ENCODE measurements at places on chromosomes 6 and 20.

DNA sequence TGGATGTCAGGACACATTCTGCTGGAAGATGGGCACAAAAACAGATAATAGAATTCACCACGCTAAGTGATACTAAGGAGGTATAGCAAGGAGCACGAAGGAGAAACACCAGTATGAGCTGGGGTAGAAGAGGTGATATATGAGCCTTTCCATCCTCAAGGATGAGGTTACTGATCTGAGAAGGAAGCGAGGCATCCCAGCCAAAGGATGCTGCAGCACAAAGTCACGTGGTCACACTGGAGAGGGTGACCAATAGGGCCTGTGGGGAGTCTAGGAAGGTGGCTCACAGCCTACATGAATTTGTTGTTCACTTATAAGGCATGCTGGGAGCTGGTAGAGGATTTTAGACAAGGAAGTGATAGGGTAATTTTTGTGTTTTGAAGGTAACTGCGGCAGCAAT is 1.4 kb downstream of the GINS1 start:
- DNase-seq: no peak

- peak; percentile 92 for DNase-seq
Observed at GRCh38 chr6:38522322-38522721, 117.4 kb downstream of the BTBD9 start.

DNA sequence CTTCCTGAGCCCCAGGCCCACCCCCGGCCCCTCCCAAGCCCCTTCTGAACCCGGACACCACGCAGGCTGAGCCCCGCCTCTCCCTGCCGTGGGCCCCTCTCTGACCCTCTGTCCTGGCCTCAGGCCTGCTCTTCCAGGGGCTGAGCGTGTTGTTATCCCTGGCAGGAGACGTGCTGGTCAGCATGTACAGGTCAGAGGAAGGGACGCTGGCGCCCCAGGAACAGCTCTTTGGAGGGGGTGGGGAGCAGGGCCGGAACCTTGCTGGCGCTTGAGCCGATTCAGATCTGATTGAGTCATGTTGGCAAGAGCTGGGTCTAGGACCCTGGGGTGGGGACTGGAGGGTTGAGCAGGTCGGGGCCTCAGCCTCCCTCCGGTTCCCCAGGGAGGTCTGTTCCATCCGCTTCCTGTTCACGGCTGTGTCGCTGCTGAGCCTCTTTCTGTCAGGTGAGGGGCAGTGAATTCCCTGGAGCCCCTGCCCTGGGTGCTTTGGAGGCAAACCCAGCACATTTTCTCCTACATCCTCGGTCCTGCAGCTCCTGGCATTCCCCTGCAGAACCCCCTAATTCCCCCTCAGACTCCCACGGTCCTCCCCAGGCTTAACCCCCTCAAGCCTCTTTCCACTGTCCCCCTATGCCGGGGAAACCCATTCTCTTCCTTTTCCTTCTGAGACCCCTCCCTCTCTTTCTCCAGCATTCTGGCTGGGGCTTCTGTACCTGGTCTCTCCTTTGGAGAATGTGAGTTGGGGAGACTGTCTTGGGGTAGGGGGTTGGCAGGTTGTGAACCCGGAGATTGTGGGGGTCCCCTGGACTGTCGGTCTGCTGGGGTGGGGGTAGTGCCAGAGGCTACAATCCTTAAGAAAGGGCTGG is 2.0 kb downstream of the SPAG4 start:
- DNase-seq: peak; percentile 39

- no peak for DNase-seq
Observed at GRCh38 chr20:298776-299391, 1.5 kb downstream of the ZCCHC3 start.

GRCh38 chr6:138107752-138108592 is 753 bp upstream of the PERP start:
- DNase-seq: no peak

DNA sequence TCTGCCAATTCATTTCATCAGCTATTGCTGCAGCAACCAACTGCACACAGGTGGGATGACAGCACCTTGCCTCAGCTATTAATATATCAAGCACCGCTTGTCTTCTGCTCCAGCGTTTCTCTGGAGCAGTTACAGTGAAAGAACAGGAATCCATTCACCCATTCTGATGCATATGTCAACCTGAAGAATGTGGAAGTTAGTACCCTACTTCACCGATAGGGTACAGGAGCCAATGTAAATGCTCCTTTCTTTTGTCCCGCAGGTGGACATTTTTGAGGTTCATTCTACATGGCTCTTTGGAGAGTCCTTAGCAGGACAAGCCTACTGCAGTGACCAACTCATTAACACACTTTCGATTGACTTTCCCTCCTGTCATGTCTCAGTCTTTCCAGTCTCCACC is 139.9 kb upstream of the PRND start:
- no peak for DNase-seq

DNA sequence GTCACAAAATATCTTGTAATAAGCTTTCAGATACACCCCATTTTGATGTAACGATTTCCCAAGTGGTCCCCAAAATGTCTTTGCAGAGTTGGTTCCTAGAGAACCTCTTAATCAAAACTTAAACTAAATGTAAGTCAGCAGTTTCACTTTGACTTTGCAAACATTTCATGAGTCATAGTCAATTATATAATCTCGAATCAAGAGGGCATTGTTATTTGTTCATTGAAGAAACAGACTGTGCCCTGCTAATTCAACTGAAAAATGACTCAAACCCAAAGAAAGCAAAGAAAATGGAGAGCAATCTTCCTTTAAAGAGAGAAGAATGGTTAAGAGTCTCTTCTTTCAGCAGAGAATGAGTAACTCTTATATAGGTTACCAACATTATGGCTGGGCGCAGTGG is 58.3 kb downstream of the IPCEF1 start:
- peak; percentile 59 for DNase-seq

DNA sequence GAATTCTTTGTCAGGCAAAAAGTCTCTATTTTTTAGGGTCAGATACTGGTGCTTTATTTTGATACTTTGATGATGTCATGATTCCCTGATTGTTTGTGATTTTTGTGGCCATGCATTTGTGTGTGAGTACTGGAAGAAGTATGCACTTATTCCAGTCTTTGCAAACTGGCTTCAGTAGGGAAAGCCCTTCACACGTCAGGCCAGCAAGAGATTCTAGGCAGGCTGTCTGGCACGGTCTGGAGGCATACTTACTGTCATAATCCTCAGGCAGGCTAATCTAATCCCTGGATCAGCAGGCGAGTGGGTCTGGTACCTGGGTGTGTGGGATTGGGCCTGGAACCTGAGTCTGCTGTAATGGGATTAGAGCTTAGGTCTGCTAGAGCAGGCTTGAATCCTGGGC is 391.8 kb upstream of the MMS22L start:
- no peak for DNase-seq

GRCh38 chr20:56805966-56806365 is 176.9 kb downstream of the TFAP2C start:
- no peak for DNase-seq

- no peak for DNase-seq
Observed at GRCh38 chr6:33668914-33669313, 42.6 kb downstream of the UQCC2 start.

GRCh38 chr6:3509336-3509735 is 52.5 kb upstream of the SLC22A23 start:
- no peak for DNase-seq

GRCh38 chr6:159899994-159900745 is 9.4 kb downstream of the MAS1 start:
- DNase-seq: peak; percentile 72

- no peak for DNase-seq
Observed at GRCh38 chr6:47520282-47520681, 42.7 kb downstream of the CD2AP start.

DNA sequence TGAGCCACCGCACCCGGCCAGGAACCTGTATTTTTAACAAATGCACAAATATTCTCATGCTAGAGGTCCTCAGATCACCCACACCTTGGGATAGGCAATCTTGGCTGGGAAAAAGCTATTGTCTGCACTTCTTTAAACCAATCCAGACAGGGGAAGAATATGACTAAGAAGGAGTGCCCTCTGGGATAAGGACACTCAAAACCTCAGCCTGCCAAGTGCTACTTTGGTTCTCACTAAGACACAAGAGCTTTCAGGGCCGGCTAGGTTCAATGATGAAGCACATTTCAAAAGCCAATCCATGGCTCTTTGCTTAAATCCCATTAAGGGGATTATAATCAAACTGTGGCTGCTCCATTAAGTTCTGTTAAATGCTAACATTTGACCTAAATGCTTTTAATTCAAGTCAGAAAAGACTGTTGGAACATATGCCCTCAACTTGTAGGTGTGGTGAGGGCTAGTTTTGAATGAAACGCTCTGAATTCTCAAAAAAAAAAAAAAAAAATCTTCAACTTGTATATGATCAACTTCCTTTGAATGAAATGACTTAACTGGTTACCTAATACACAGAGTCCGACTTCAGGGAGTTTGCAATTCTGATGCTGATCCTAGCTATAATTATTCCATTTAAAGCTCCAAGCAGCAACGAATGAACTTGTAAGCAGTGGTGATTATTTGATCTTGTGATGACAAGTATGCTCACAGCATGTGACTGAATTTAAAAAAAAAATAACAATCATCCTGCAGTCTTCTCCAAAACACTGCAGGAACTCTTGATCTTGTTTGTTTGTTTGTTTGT is 56.6 kb downstream of the SLC23A2 start:
- peak; percentile 64 for DNase-seq

DNA sequence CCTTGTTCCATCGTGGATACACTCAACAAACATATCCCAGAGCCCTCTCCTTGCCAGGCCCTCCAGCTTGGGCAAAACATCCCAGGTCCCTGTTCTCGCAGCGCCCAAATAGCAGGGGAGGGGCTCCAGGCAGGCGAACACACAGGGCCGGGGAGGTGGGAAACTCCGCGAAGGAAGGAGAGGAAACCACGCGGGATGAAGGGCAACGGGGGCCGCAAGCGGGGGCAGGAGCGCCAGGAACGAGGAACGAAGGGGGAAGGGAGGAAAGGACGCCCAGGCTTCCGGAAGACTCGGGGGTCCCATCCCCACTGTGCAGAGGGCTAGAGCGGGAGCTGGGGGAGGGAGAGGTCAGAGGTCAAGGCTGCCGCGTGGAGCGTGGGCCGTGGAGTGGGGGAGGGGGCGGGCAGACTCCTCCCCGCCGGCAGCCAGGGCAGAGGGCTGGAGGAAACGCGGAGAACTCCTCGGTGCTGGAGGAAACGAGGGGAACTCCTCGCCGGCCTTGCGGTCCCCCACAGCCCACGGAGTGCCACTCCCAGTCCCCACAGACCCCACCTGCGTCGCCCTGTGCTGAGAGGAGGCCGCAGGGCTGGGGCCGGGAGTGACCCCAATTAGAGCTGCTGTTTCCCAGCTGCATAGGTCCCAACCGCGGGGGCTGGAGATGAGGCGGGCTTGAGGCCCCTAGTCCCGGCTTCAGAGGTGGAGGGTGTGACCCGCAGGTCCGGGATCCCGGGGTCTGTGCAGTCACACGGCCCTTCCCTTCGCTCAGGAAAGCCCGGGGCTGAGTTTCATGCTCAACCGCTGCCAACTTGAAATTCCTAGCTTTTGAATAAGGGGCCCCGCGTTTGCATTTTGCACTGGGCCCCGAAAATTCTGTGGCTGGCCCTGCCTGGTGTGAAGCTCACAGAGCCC is 1.2 kb upstream of the RBM38 start:
- DNase-seq: no peak

Data from fibroblast of the aortic adventitia (primary cell).